Right cardiac atrium (tissue), 5 donors: ENCODE measurements at places on chromosomes 4 and X. TPM values are rescaled to one million over a fixed set of nuclear protein-coding genes. Genes with fewer than 3 reads are reported as not detected.

Gene TNIP3
- not detected for polyA plus RNA-seq

Gene RBMX2
- polyA plus RNA-seq = 13.1 TPM

Gene PCDH11X
- not detected for polyA plus RNA-seq

Gene CCKAR
- not detected for polyA plus RNA-seq

Gene ZNF732
- 0.09 TPM for polyA plus RNA-seq

Gene TMEM131L
- 4.6 TPM for polyA plus RNA-seq

- DNase-seq = no peak
Measured at GRCh38 chr4:86961605-86962295, 26.9 kb downstream of the AFF1 start.

DNA sequence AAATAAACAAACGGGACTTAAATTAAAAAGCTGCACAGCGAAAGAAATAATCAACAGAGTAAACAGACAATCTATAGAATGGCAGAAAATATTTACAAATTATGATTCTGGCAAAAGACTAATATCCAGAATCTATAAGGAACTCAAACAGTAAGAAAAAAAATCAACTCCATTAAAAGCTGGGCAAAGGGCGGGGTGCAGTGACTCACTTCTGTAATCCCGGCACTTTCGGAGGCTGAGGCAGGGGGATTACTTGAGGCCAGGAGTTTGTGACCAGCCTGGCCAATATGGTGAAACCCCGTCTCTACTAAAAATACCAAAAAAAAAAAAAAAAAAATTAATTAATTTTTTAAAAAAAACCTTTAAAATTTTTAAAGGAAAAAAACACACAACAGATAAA is 109.0 kb downstream of the ATP11C start:
- peak; percentile 22 for DNase-seq

GRCh38 chrX:118621081-118621759 is 106.2 kb upstream of the IL13RA1 start:
- DNase-seq = no peak

GRCh38 chr4:39030725-39031124 is 1.5 kb downstream of the TMEM156 start:
- no peak for DNase-seq

- peak; percentile 75 for DNase-seq
Measured at GRCh38 chr4:164956766-164957643, 20.5 kb downstream of the TRIM61 start.

GRCh38 chr4:170242471-170242870 is 152.7 kb upstream of the AADAT start:
- no peak for DNase-seq

DNA sequence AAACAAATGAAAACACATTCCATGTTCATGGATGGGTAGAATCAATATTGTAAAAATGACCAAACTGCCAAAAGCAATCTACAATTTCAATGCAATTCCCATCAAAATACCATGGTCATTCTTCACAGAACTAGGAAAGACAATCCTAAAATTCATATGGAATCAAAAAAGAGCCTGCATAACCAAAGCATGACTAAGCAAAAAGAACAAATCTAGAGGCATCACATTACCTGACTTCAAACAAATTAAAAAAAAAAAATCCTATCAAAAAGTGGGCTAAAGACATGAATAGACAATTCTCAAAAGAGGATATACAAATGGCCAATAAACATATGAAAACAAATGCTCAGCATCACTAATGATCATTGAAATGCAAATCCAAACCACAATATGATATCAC is 297.5 kb downstream of the NAF1 start:
- DNase-seq = no peak

DNA sequence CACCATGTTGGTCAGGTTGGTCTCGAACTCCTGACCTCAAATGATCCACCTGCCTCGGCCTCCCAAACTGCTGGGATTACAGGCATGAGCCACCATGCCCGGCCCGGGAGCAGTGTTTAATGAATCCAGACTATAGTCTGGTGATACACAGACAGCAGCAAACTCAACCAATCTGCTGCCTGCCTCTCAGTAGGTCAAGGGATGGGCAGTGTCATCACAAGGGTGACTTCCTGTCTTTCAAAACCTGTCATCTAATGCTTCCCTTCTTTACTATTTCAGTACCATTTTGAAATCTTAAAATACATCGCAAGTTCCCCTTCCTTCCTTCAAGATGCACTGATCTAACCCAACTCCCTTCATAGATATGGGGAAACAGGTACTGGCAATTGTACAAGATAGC is 8.4 kb downstream of the RPL39 start:
- DNase-seq = no peak

DNA sequence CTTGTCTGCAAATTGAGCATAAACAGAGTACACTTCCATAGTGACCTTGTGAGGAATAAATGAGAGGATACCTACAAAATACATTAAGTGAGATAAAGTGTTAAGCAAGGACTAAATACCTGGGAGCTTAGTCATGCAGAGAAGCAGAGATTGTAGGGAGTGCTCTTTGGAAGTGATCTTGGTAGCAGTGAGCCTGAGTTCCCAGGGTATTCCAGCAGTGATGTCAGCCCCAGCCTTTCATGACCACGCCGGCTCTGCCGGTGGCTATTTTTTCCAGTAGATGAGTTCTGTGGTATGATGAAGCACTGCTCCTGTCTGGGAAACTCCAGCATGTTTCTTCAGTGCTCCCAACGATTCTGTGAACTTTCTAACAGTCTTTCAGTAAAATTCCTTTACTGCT is 391.5 kb upstream of the IGFBP7 start:
- peak; percentile 22 for DNase-seq

GRCh38 chr4:84965553-84966381 is 723 bp downstream of the WDFY3 start:
- peak; percentile 80 for DNase-seq
